AG09309 (cell line): ENCODE measurements at places on chromosomes 12 and 14.

DNA sequence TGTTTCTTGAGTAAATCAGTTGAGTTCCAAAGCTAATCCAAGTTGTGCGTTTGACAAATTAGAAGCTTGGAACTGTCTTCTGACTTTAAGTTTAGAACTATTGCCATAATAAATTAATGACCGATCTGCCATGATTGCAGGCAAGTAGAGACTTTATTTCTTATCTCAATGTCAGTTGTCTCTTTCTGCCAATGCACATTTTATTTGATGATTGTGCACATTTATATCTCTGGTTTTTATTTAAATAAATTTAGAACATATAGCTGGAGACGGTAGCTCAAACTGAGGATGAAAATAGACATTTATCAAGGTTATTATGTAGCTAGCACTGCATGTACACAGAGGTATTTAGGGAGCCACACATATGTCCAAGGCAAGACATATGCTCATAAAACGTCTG is 34.1 kb downstream of the SLCO1B1 start:
- no peak for DNase-seq

- DNase-seq: peak; percentile 40
Observed at GRCh38 chr12:54220092-54220557, 31.3 kb upstream of the SMUG1 start.

DNA sequence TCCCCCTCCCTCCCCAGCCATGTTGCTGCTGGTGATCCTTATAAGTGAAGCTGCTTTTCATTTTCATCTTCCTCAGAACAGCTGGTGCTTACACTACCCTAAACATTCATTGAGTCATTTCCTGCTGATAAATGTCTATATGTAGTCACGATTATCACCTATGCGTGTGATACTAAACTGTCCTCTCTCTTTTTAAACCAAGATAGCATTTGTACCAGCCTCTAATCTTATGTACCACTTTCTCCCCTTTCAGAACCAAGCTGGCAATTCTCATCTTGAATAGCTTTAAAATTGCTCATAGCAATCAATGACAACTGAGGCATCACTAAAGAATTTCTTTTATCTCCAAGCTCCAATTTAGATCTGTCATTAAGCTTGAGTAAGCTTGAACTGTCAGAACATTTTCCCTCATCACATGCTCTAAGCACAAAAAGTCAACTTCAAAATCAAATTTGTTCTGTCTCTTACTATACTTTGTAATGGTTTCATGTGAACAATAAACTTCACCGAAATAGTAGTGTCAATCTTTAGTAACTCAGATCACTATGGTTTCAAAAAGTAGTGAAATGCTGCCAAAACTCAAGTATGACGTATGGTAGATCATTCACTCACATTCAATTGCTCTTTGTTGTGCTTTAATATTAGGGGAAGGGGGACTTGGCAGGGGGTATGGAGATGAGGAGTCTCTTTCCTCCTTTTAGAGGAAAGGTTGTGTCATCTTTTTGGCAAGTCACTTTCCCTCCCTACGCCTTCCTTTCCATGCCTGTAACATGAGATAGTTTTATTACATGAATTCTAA is 178.1 kb upstream of the NOVA1 start:
- no peak for DNase-seq

DNA sequence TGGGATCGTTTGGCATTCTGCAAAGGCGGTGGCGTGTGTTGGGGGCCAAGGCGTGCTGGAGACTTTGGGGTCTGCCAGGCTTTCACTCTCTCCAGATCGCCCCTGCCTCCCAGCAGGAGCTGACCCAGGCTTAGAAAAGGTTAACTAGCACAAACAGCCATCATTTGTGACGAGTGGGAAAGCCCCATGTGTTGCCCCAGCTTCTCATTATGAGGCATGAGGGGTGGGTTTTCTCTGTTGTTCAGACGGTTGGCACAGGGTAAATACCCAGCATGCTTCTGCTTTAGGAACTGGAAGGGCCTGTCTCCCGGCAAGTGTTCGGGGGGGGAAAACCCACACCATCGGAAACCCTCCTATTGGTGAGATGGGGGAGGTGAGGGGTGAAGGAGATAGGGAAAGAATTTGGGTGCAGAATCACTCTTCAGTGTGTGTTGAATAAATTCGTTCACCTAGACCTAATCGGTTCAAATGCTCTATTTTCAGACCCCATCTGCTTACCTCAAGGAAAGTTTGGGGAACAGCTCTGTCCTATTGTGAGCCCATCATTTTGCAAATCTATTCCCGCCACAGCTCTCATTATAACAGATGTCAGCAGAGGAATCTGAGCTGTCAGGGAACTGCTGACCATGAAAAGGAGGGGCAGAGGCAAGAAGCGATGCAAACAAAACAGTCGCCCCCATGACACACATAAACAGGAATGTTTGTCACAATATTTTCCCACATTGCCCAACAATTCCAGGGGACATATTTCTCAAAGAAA is 34.7 kb upstream of the C12orf42 start:
- DNase-seq: no peak
